ENCODE measurements at places on chromosomes 3 and 15. TPM values are rescaled to one million over a fixed set of nuclear protein-coding genes. Genes with fewer than 3 reads are reported as not detected.

The THAP10 gene
- 5.6 TPM for total RNA-seq

DNA sequence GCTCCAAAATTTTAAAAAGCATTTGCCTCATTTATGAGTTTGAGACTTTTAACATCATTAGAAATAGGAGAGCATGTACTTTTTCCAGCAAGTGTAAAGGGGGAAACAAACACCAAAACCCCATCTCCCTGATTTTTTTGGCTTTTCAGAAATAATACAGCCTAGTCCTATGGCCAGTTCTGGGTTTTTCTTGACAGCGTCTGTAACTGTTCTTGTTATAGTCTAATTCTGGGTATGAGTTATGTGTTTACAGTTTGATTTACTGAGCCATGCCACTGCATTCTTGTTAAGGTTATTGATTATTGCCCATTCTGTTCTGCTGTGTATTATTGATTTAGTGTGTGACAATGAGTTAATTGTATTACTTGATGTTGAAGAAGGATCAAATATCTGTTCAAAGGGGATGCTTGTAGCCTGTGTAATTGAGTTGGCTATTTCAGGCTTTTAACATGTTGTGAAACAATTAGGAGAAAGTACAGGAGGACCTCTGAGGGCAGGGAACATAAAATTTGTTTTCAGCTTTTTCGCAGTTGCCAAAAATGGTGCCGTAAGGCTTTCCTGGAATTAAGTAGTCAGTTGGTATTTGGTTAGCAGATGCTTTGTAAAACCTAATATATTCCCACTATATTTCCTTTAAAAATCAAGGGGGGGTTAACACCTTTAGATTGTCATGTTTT is 46.1 kb downstream of the MBNL1 start:
- DNase-seq: no peak

DNA sequence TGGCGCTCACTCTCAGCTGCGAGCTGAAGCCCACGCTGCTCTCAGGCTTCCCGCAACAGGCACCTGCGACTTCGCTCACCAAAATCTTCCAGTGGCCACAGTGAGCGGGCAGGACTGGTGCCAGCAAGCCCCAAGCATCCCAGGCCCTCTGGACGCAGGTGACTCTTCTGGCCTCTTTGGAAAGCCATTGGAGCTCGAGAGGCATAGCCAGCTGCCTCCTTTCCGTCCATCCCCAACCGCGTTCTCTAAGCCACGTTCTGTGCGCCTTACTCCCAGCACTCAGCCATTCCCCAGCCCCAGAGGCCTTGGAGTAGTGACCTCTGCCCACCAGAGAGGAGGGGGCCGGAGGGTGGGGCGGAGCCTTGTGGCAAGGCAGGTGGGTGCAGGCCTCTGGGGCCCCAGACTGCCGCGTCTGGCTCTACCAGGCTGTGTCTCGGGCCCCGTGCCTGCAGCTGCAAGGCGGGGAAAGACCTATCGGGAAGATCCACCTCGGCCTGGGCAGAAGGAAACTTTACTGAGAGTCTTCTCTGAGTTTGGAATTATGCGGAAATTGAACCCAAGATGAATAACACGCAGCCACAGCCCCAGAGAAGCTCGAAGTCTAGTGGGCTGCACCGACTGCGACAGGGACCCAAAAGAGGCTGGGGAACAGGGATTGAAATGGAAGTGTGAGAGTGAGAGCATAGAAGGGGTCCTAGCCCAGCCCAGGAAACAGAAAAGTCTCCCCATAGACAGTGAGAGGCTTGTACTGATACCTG is 3.6 kb upstream of the SOX14 start:
- DNase-seq: no peak

DNA sequence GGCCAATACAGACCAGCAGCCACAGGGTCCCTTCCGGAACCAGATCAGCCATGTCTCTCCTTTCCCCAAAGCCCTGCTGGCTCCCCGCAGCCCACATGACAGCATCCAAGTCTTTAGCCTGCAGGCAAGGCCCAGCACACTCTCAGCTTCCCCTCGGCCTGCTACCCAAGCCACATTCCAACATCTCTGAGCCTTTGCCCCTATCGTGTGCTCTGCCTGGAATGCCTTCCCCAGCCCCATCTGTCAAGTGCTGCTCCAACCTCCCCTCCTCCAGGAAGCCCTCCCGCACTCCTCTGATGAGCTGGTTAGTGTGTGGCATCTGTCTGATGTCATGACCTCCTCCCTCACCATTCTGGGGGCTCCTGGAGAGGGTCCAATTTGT is 8.5 kb downstream of the PLXND1 start:
- no peak for DNase-seq

DNA sequence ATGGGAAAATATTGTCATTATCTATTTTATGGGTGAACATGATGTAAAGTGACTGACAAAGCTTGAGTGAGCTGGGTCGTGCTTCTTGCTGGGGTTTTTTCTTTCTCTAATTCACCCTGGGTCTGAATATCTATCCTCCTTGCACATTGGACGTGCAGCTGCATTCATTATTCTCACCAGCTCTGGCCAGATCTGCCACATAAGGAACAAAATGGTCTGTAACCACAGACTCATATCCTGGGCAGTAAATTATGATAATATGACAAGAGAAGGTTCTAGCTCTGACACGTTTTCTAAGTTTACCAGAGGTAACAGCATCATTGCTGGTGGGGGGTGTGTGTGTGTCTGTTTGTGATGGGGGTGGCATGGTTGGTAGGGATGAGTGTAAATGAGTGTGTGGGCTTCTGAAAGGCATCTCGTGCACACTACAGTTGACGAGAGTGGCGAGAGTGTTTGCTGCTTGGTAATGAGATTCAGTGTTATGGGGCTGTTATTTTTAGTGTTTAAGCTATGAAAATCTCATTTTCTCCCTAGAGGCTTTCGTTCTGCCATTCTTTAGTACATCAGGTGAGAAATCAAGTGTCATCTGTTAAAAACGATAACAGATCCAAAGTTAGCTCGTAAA is 418.4 kb downstream of the PDCD6IP start:
- no peak for DNase-seq

GRCh38 chr3:23199649-23200048 is 3.5 kb upstream of the UBE2E2 start:
- no peak for DNase-seq

GRCh38 chr3:120093119-120093910 is 932 bp downstream of the GSK3B start:
- no peak for DNase-seq

DNA sequence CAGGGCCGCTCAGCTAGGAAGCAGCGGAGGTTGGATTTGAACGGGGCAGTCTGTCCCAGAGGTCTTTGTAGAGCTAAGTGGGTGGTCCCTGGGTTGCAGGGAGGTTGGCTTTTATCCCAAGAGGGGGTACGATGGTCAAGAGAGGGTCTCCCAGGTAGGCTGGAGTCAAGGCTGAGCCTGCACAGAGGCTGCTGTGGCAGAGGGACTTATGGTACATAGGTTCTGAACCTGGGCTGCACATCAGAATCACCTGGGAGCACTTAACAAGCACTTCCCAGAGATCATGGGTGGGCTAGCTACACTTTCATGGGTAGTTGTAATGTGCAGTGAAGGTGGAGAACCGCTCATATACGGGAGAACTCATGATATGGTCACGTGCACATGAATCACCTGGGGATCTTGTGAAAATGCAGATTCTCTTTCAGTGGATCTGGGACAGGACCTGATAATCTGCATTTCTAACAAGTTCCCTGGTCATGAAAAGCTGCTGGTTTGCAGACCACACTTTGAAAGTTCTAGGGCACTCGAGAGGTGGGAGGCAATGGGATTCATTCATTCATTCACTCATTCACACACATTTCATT is 2.9 kb upstream of the RASGRF1 start:
- no peak for DNase-seq

Data from NCI-H460 (cell line).